ENCODE measurements at places on chromosomes 6 and 20. TPM values are rescaled to one million over a fixed set of nuclear protein-coding genes. Genes with fewer than 3 reads are reported as not detected.

GRCh38 chr6:118307581-118307980, 240.5 kb upstream of the PLN start:
- H3K4me3 ChIP-seq, result no peak overlapping the region
- H3K27ac ChIP-seq, result no peak overlapping the region
- H3K4me1 ChIP-seq, result no peaks in the 10 kb centered on the region
- H3K27me3 ChIP-seq, result no peaks in the 10 kb centered on the region

DNA sequence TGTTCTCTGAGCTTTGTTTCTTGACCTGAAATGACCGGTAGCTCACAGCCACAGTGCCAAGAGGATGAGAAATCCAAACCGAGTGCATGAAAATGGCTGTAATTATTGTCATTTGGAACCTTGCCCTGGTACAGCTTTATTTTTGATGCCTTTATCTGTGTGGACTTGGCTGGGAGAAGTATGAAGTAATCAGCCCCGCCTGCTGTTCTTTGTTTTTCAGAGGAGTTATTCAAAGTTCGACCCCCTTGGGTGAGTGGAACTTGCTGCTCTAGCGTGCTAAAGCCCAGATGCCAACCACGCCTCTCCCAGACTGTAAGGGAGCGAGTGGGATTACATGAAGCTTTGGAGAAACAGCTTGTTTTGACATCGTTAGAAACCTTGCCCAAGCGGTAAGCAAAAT, 48.3 kb downstream of the ECT2L start:
- H3K4me3 ChIP-seq, result no peak overlapping the region
- DNase-seq, result no peak
- H3K36me3 ChIP-seq, result no peaks in the 10 kb centered on the region

- H3K27me3 ChIP-seq, result no peaks in the 10 kb centered on the region
- no peaks in the 10 kb centered on the region for H3K36me3 ChIP-seq
- H3K27ac ChIP-seq, result no peak overlapping the region
- H3K4me1 ChIP-seq, result no peaks in the 10 kb centered on the region
- no peak for DNase-seq
Observed at GRCh38 chr6:91079969-91080368, 493.1 kb upstream of the MAP3K7 start.

DNA sequence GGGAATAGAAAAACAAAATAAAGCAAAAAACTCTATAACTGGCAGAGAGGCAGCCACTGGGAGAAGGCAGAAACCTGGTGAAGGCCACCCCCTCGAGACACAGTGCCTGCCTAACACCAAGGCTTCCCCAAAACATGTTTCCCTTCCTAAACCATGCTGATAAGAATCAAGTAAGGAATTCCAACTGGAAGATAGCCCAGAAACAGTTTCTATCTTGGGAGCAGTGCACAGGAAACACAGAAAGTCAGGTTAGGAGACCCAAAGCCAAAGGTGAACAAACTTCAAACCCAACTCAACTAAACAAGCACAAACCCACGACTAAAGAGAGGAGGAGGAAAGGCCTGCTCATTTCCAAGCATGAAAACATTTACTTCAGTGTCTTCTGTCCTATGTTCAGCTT, 433.7 kb upstream of the RGS17 start:
- DNase-seq, result no peak
- H3K4me3 ChIP-seq, result no peak overlapping the region
- H3K36me3 ChIP-seq, result no peaks in the 10 kb centered on the region
- H3K27ac ChIP-seq, result no peak overlapping the region
- no peaks in the 10 kb centered on the region for H3K4me1 ChIP-seq
- H3K27me3 ChIP-seq, result no peaks in the 10 kb centered on the region

Gene OPRM1
- not detected for total RNA-seq

- no peak for DNase-seq
- H3K27ac ChIP-seq, result no peak overlapping the region
- no peaks in the 10 kb centered on the region for H3K4me1 ChIP-seq
- no peaks in the 10 kb centered on the region for H3K36me3 ChIP-seq
- no peak overlapping the region for H3K4me3 ChIP-seq
Observed at GRCh38 chr6:131362070-131362469, 211.0 kb upstream of the ARG1 start.

Measured in breast epithelium (tissue), 4 donors.